ENCODE measurements at places on chromosomes 12 and 14. TPM values are rescaled to one million over a fixed set of nuclear protein-coding genes. Genes with fewer than 3 reads are reported as not detected.

OS9 gene
- 261 TPM for total RNA-seq

PARP2 gene
- 20.4 TPM for total RNA-seq

RNASE7 gene
- not detected for total RNA-seq

DNA sequence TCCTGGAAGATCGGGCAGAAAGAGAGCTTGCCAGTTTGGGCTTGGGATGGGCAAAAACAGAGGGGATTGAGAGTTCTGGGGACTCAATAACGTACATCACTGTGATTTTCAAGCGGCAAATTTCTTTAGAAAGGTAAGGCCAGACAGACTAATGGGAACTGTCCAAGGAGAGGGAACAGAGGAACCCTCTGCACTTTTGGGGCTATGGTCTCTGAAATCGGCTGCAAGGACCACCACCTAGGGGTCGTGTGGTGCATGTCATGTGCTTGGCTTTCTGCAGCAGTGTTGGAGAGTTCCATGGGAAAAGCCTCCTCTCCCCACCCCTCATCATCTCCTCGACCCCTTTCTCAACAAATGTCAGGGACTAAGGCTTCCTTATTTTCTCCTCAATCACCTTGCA is 79.6 kb downstream of the PPM1A start:
- H3K27me3 ChIP-seq = peaks cover 13% of the 10 kb centered on the region
- no peaks in the 10 kb centered on the region for H3K36me3 ChIP-seq
- H3K27ac ChIP-seq = no peak overlapping the region
- no peak overlapping the region for H3K4me3 ChIP-seq

DNA sequence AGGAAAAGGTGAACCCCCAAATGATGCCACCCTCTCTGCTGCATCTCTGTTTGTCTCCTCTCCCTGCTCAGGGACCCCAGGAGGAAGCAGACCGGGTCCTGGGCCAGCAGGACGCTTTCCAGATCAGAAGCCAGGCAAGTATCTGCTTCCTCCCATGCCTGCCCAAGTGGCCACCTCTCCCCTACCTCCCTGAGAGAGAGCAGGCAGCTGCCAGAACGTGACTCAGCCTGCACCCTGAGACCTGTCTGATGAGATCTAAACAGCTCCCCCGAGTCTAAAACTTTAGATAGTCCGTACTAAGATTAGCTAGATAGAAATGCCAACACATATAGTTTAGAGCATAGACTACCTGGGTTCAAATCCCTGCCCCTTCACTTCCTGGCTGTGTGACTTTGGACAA is 31.2 kb upstream of the OAS1 start:
- no peak overlapping the region for H3K27ac ChIP-seq
- H3K4me3 ChIP-seq = no peak overlapping the region
- H3K27me3 ChIP-seq = no peaks in the 10 kb centered on the region
- H3K36me3 ChIP-seq = peaks cover 7% of the 10 kb centered on the region
- no peaks in the 10 kb centered on the region for H3K4me1 ChIP-seq

DNA sequence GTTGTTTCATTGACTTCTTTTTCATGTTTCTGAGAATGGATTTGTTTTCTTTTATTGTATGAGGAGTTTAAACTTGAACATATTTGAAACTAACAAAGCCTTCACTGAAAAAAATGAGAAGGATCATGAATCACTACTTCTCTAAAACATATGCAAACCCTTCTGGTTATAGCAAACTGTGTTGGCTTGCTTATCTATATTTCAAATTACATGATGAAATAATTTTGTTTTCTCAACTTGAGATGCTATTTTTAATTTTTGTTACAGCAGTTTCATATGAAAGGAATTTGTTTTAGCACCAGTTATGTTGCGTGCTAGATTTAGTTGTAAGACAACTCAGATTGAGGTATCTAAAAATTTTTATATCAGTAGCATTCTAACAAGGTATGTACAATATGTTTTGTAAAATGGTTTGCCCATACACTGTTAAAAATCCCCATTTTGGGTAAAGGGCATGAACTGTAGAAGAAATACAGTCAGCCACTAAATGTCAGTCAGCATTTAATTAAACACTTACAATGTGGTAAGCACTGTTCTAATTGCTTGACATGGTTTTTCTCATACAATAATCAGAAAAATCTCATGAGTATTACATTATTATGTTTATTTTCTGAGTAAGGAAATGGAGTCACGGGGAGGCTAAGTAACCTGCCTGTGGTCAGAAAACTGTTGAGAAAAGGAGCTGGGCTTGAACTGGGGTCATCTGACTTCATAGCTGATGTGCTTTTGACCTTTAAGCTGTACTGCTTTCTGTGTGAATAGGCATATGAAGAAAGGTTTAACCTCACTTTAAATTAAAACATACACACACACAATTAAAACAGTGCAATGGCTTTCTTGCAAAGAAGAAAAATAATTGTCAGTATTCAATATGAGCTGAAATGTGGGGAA is 105.7 kb downstream of the PLEKHA5 start:
- no peak overlapping the region for H3K4me3 ChIP-seq
- no peak overlapping the region for H3K27ac ChIP-seq
- peaks cover 6% of the 10 kb centered on the region for H3K36me3 ChIP-seq
- H3K27me3 ChIP-seq = no peaks in the 10 kb centered on the region

GRCh38 chr14:73168691-73169090 is 32.4 kb downstream of the PSEN1 start:
- H3K27ac ChIP-seq = peak overlapping the region; percentile 22
- H3K4me1 ChIP-seq = peaks cover 7% of the 10 kb centered on the region
- no peak for DNase-seq
- no peak overlapping the region for H3K4me3 ChIP-seq

GRCh38 chr12:123160801-123161487 is 10.1 kb upstream of the PITPNM2 start:
- DNase-seq = no peak
- no peak overlapping the region for H3K27ac ChIP-seq
- peaks cover 26% of the 10 kb centered on the region for H3K36me3 ChIP-seq
- H3K27me3 ChIP-seq = no peaks in the 10 kb centered on the region
- H3K4me1 ChIP-seq = no peaks in the 10 kb centered on the region

GRCh38 chr12:42552822-42553221 is 36.7 kb downstream of the PRICKLE1 start:
- DNase-seq = no peak
- no peak overlapping the region for H3K4me3 ChIP-seq
- H3K27me3 ChIP-seq = no peaks in the 10 kb centered on the region
- no peaks in the 10 kb centered on the region for H3K36me3 ChIP-seq
- H3K27ac ChIP-seq = no peak overlapping the region
- peaks cover 3% of the 10 kb centered on the region for H3K4me1 ChIP-seq
